CD4-positive, alpha-beta T cell treated with Interleukin-4 for 1 hour (primary cell): ENCODE measurements at places on chromosomes 5 and 9.
A peak's percentile ranks its signal among the peaks of the same experiment; 100 is the strongest.

- no peak for DNase-seq
Observed at GRCh38 chr9:88106492-88106891, 31.8 kb downstream of the SPATA31C2 start.

- no peak for DNase-seq
Observed at GRCh38 chr5:66915531-66915930, 281.1 kb downstream of the CD180 start.

GRCh38 chr9:88173378-88173999 lies 35.2 kb upstream of the SPATA31C2 start:
- peak; percentile 65 for DNase-seq

- DNase-seq = no peak
Observed at GRCh38 chr5:10789726-10790125, 28.7 kb upstream of the DAP start.

DNA sequence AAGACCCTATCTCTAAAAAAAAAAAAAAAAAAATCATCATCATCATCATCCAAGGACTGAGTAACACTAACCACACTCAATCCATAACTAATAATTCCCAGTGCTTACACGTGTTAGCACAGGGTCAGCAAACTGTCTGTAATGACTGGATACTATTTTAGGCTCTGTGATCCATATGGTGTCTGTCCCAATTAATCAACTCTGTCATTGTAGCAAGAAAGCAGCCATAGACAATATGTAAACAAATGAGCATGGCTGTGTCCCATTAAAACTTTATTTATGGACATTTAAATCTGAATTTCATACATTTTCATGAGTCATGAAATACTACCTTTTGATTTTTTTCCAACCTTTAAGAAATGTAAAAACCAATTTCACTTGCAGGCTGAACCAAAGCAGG lies 148.4 kb downstream of the SIL1 start:
- DNase-seq = no peak

GRCh38 chr9:14396171-14396570 lies 82.2 kb upstream of the NFIB start:
- no peak for DNase-seq

DNA sequence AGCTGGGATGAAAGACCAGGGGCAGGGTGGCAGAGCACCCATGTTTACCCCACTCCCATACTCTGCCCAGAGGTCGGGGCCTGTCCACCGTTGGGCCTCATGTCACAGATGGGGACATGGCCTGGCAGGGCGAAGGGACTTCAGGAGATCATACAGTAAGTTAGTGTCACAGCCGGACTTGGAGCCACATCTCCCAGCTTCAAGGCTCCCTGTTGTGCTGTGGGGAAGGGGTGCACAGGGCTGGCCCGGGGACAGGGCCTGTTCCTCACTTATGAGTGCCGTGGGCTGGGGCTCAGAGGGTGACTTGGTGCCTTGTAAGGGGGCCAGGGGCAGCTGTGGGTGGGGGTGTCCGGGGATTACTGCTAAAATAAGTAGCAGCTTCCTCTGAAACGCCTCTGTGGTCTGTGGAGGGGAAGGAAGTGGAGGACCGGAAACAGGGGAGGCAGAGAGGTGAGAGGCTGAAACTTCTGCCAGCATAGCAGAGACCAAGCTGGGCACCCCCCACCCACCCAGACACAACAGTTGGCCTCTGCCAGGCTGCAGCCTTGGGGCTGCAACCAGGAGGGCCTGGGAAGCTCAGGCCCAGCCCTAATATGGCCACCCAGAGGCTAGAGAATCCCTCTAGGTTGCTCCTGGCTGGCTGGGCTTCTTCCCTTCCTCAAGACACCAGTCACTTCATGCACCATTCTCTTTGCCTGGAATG lies 41.1 kb upstream of the NEK6 start:
- DNase-seq = peak; percentile 81

- DNase-seq = no peak
Observed at GRCh38 chr9:7899753-7900152, 100.2 kb upstream of the DMAC1 start.

DNA sequence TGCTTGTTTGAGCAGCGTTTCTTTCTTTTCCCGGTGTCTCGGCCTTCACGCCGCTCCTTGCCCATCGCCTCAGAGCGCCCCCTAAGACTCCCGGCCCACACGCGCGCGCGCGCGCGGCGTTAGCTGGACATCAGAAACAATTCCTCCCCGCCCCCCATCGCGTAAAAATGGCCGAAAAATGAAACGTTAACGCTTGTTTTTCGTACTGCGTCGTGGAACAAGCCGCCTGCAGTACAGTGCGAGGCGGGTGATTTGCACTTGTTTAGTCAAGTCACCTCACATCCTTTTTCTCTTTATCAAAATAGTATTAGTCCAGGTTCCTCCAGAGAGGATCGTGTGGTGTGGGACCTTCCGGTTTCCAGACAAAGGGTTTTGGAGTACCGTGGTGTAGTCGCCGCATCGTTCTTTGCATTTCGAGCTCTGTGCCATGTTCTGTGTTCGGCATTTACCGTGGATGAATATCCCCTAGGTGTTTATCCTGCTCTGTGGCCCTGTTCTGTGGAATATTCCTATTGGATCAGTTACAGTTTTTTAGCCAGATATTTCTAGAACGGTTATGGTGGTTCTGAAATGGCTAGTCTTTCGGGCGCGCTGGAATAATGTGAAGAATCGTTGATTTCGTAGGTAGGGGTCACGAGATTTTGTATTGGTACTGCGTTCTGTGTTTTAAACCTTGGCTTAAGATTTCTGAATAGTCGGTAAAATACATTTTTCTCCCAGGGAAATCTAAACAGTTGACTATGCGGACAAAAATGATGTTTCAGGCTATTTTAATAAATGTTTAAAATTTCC lies 1.0 kb downstream of the MATR3 start:
- peak; percentile 59 for DNase-seq

DNA sequence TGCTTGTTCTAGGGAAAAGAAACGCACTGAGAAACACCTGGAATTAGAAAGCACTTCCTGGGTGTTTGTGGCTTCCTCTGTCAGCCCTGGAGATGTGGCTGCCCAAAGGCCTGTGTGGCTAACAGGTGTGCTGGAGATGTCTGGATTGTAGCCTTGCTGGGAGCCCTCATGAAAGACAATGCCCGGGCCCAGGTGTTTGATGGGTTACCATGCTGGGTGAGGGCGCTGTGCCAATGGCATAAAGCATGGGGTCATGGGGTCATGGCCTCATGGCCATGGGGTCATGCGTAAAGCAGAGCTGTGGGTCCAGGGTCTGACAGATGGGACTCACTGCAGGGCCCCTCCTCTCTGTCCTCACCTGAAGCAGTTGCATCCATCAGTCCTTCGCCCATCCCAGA lies 21.6 kb downstream of the ANKRD33B start:
- no peak for DNase-seq

DNA sequence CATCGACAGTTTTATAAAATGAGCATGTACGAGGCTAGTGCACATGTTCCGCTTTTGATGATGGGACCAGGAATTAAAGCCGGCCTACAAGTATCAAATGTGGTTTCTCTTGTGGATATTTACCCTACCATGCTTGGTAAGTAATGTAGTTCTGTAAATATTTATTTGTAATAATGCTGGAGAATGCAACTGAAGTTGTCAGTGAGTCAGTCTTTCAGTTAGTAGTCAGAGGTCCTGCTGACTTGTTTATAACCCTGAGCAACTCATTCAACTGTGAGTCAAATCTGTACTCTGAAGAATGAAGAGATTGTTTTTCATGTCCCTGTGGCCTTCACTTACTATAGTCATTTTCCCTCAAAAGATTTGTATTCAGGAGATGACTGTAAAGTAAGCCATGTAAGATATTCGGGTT lies 28.4 kb upstream of the GPR150 start:
- DNase-seq = no peak

DNA sequence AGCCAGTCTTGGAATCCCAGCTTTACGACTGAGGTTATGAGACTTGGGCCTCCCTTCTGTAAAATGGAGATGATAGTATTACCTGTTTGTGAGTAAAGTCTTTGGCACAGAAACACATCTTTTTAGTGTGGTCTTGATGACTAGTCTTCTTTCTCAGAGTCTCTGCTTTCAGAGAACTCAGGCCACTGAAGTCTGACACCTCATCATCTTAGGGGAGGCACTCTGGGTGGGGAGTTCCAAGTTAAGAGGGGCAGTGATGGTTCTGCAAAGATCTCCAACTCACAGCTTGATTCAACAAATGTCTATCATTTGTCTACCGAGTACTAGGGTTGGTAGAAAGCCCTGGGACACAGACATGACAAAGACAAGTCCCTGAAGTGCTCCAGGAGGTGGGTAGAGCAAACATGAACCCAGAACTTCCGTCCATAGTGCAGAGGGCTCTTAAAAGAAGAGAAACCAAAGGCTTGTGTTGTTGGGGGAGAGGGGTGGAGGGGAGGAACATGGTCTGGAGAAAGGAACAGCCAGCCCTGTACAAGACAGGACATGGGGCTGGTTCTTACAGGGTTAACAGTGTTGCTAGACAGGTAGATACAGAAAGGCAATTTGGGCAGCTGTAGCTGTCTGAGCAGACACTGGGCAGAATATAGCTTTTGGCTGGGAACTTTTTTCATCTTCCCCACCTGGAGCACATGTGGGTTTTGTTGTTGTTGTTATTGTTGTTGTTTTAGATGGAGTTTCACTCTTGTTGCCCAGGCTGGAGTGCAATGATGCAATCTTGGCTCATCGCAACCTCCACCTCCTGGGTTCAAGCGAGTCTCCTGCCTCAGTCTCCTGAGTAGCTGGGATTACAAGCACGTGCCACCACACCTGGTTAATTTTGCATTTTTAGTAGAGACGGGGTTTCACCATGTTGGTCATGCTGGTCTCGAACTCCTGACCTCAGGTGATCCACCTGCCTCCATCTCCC lies 2.6 kb upstream of the CD14 start:
- DNase-seq = no peak

GRCh38 chr9:128169925-128170324 lies 9.9 kb downstream of the BBLN start:
- DNase-seq = no peak

DNA sequence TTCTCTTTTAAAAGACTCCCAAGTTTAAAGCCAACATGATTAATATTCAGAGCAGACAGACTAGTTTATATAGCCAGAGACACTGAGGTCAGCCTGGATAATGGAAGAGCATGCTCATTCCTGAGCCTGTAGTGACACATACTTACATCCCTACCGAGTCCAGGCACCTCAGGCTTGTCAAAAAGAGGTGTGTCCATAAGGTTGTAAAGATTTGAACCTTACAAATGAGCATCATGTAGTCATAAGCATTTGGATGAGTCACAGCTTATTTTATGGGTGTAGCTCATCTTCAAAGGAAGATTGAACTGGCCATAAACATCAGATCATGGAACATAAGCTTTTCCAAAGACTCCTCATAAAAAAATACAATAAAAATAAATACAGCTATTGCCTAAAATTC lies 333.5 kb downstream of the EFNA5 start:
- DNase-seq = no peak

GRCh38 chr9:123775289-123776284 lies 154.3 kb downstream of the DENND1A start:
- no peak for DNase-seq

DNA sequence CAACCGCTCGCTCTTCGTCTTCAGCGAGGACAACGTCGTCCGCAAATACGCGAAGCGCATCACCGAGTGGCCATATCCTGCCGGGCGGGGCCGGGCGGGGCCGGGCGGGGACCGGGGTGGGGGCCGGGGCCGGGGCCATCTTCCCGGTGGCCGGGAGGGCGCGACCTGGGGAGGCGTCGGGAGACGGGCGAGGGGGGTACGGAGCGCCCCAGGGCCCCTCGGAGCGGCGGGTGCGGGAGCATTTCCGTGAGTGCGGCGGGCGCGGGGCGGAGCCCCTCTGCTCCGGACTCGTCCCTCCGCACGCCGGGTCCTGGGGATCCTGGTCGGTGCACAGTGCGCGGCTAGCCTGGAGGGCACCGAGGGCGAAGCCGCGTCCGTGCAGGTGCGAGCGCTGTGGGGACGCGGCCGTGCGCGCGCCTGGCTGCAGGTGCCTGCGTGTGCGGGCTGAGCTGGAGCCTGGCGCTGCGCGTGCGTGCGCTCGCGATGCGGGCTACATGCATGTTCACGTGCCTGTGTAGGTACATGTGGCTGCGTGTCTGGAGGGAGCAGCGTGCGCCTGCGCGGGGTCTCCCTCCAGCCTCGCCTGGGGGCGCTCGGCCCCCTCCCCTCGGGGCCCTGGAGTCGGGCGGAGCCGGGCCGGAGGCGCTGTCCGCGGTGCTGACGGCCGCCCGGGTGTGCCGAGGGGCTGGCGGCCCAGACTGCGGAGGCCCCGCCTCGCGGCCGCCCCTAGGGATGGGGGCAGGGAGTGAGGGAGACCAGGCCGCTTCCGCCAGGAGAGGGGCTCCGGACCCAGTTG lies 762 bp downstream of the CACNA1B start:
- DNase-seq = no peak

GRCh38 chr9:83582029-83582428 lies 40.9 kb upstream of the IDNK start:
- DNase-seq = no peak

GRCh38 chr9:93613791-93614190 lies 37.4 kb downstream of the PHF2 start:
- no peak for DNase-seq

- DNase-seq = no peak
Observed at GRCh38 chr5:10360686-10361085, 7.2 kb downstream of the MARCHF6 start.

DNA sequence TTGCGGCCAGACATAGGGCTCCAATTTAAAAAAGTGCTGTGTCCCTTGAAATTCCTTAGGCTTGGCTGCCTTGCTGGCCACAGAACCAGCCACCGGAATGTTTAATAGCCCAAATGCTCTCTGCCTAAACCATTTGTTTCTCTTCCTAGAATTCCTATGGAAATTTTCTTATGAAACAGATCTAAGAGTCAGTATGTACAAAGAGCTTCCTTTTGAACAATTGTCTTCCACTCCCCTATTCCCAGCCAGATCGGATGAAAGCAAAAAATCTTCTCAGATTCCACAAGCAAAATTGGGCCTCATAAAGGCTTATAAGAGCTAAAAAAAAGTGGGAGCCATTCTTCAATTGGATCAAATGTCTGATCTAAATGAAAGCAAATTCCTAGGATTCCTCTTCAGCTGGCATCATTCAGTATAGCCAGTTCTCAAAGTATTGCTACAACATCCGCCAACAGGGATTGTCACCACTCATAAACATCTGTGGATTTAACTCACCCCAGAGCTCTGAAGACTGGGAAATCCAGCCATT lies 104.3 kb downstream of the CEMIP2 start:
- DNase-seq = no peak

DNA sequence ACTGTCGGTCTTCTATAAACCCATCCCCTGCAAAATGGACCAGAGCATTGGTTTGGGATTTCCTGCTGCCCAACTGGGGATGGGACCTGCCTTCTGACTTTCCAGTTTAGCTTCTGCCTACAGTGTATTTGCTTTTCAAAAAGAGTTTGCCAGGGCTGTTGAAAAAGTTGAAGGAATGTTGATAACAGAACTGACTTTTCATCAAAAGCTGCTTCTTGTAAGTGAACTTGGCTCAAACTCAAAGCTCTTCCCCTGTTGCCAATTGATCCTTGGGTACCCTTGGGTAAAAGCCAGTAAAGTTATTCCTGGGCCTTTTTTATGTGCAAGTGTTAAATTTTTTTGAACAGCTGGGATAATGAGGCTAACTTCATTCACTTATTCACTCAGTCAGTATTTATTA lies 142.9 kb upstream of the SLC30A5 start:
- DNase-seq = no peak

- no peak for DNase-seq
Observed at GRCh38 chr9:81363916-81364480, 325.3 kb downstream of the TLE1 start.
